ENCODE measurements at places on chromosomes 4 and X.

DNA sequence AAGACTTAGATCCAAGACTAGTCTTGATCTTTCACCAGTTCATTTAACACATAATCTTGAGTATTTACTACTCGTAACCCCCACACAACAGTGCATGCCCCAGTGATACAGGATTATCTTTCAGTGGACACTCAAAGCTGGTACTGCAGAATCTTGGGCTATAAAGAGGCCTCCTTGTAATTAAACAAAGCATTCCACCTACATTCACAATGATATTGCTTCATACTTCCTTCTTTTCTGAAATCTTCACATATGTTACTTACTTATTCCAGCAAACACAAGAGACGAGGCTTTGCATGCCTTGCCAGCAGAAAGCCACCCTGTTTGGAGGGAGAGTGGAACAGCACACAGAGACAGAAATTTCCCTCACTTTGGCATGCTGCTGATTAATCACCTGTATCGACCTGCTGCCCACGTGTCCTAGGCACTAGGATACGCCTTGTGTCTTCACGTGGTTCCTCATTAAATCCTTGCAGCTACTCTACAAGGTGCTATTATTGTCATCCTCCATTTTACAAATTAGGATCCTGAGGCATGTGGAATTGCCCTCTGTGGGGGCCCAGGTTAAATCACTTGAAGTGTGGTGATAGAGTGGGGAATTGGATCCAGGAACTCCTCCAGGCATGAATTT lies 77.3 kb downstream of the FAM184B start:
- DNase-seq: no peak

DNA sequence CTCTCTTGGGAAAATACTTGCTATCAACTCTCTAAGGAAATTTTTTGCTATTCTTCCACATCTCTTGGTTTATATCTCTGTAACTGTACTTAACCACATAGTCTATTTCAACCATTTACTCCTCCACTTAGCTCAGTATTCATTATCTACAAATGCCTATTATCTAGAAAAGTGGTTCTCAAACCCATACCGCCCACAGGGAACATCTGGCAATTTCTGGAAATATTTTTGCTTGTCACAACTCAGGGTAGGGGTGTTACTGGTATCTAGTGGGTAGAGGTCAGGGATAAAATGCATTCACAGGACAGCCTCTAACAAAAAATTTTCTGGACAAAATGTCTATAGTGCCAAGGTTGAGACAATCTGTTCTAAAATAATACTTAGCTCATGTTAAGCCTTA lies 14.4 kb downstream of the ATRX start:
- no peak for DNase-seq

- no peak for DNase-seq
These were observed 10.8 kb downstream of the ZFP42 start for GRCh38 chr4:188006285-188006848.

- no peak for DNase-seq
These were observed 4.3 kb downstream of the ARHGAP4 start for GRCh38 chrX:153921511-153922446.

DNA sequence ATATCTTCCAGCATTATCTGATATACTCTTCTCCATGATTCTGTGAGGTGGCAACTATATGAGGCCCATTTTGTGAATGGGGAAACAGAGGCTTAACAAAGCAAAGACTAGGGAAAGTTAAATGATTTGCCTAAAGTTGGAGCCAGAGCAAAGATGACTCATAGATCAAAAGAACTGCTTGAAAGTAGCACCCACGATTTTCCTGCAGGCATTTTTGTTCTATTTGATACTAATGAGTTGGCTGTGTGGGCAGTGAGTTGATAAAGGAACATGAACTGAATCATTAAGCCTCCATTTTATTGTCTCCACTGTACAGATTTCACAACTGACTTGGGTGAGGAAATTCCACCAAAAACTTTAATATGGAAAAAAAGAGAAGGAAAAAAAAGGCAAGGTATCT lies 138.9 kb upstream of the IGFBP7 start:
- DNase-seq: no peak

DNA sequence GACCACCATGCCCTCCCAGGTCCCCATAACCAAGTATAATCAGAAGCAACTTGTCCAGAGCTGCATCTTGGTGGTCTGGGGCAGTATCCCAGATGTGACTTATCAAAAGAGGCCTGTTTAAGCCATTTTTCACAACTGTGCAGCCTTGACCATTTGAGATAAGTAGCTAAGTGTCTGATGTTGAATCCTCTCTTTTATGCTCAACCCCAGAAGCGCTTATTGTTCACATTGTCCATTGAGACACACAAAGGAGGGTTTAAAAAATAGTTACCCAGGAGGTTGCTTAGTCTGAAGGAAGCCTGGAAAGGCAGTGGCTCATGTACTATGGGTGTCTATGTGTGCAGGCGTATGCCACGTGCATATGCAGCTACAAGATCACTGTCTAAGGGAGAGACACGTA lies 27.0 kb downstream of the ENPP6 start:
- DNase-seq: no peak

DNA sequence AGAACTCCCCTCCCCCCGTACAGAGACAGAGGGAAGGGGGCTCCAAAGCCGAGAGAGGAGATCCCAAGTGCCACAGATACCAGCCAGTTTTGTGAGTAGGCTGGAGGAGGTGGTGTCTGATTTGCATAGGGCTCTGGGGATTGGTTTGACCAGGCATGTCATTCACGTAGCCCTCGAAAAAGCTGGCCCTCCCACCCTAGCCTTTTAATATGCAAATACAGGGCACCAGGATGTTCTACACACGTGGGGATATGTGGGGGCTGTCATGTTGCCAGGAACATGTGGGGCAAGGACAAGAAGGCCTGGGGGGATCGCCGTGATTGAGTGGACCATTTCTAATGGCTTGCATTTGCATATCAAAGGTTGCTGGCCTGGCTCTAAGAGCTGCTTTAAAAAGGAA lies 272.9 kb downstream of the PPP1R2C start:
- no peak for DNase-seq
